Neural progenitor cell (in vitro differentiated cells): ENCODE measurements at places on chromosomes 4 and X. TPM values are rescaled to one million over a fixed set of nuclear protein-coding genes. Genes with fewer than 3 reads are reported as not detected.

MUC7 gene
- total RNA-seq = not detected in 2 replicates

MAGEA9B gene
- total RNA-seq = not detected in 2 replicates

GAGE12J gene
- total RNA-seq = not detected in 2 replicates

FRAS1 gene
- total RNA-seq = 21.1 and 21.3 TPM in 2 replicates

SLIT2 gene
- 1.2 and 3.0 TPM in 2 replicates for total RNA-seq

CT83 gene
- not detected in 2 replicates for total RNA-seq

DNA sequence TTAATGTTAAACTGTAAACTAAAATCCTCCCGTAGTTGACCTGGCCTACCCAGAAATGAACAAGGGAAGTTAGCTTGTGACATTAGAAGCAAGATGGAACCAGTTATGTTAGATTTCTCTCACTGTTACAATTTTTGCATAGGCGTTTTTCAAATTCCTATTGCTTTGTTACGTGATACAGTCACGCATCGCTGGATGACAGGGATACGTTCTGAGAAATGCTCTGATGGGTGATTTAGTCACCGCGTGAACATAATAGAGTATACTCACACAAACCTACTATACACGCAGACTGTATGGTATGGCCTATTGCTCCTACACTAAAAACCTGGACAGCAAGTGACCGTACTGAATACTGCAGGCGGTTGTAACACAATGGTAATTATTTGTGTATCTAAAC is 46.7 kb upstream of the PUDP start:
- DNase-seq = no peak
- no peak overlapping the region for H3K4me3 ChIP-seq
- no peaks in the 10 kb centered on the region for H3K36me3 ChIP-seq
- H3K27me3 ChIP-seq = no peaks in the 10 kb centered on the region
- no peak overlapping the region for H3K27ac ChIP-seq

DNA sequence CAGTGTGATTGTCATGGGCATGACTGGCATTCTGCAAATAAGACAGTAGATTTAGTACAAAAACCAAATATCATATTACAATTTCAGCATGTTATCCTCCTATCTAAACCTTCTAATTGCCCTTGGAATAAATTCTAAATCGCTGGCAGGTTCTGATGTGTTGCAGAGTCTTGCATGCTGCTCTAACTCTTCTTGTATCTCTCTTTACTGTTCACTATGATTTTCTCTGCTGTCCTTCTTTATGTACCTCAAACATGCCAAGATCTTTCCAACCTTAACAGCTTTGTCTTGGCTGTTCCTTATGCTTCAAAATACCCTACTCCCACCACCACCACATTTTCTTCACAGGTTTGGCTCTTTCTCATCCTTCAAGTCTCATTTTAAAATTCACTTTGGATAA is 43.0 kb upstream of the KCNIP4 start:
- H3K27me3 ChIP-seq = no peaks in the 10 kb centered on the region
- no peak overlapping the region for H3K27ac ChIP-seq
- no peak for DNase-seq
- no peaks in the 10 kb centered on the region for H3K36me3 ChIP-seq

GRCh38 chr4:69224891-69225290 is 10.3 kb upstream of the UGT2B11 start:
- H3K27me3 ChIP-seq = no peaks in the 10 kb centered on the region
- no peak overlapping the region for H3K4me3 ChIP-seq
- no peak for DNase-seq
- no peaks in the 10 kb centered on the region for H3K36me3 ChIP-seq
- no peak overlapping the region for H3K27ac ChIP-seq

- H3K4me3 ChIP-seq = no peak overlapping the region
- no peak overlapping the region for H3K27ac ChIP-seq
- H3K27me3 ChIP-seq = no peaks in the 10 kb centered on the region
- no peaks in the 10 kb centered on the region for H3K4me1 ChIP-seq
- DNase-seq = no peak
- no peaks in the 10 kb centered on the region for H3K36me3 ChIP-seq
These were observed 32.4 kb downstream of the EGF start for GRCh38 chr4:109945056-109945455.

DNA sequence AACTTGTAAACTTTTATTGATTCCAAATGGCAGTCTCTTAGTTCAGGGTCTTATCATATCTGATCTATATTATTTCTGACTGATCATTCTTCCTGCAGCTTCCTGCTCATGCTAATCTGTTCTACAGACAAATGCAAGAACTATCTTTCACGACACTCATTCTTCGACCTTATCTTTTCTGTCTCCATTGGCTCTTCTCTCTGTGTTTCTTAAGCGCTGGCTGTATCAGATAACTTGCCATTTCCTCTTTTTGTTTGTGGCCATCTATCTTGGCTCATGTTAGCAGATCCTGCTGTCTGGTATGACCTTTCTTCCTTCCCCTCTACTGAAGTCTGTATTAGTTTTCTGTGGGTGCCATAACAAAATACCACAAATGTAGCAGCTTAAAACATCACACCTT is 230.5 kb upstream of the PUDP start:
- H3K27ac ChIP-seq = no peak overlapping the region
- no peak overlapping the region for H3K4me3 ChIP-seq
- no peaks in the 10 kb centered on the region for H3K27me3 ChIP-seq
- H3K36me3 ChIP-seq = no peaks in the 10 kb centered on the region
- no peaks in the 10 kb centered on the region for H3K4me1 ChIP-seq

DNA sequence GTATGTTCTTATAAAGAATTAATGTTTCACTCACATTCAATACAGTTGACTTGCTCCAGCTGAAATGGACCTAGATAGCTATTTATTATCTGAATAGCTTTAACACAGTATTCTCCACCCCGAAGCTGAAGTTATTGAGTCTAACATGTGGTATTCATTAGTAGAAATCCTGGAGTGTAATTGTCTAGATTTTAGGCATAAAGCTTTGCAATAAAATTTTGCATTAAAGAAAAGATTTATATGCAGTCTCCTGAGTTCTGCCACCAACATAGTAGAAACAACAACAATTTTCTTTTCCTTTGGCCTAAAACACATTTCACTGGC is 90.2 kb upstream of the DCLK2 start:
- H3K36me3 ChIP-seq = no peaks in the 10 kb centered on the region
- DNase-seq = no peak
- H3K27me3 ChIP-seq = no peaks in the 10 kb centered on the region
- H3K27ac ChIP-seq = no peak overlapping the region
- H3K4me3 ChIP-seq = no peak overlapping the region

GRCh38 chrX:19774905-19775304 is 112.5 kb downstream of the SH3KBP1 start:
- no peaks in the 10 kb centered on the region for H3K36me3 ChIP-seq
- no peaks in the 10 kb centered on the region for H3K4me1 ChIP-seq
- no peak overlapping the region for H3K27ac ChIP-seq
- no peaks in the 10 kb centered on the region for H3K27me3 ChIP-seq

GRCh38 chrX:24294619-24295018 is 19.2 kb downstream of the SUPT20HL2 start:
- H3K4me3 ChIP-seq = no peak overlapping the region
- H3K4me1 ChIP-seq = peaks cover 14% of the 10 kb centered on the region
- DNase-seq = peak; percentile 76

DNA sequence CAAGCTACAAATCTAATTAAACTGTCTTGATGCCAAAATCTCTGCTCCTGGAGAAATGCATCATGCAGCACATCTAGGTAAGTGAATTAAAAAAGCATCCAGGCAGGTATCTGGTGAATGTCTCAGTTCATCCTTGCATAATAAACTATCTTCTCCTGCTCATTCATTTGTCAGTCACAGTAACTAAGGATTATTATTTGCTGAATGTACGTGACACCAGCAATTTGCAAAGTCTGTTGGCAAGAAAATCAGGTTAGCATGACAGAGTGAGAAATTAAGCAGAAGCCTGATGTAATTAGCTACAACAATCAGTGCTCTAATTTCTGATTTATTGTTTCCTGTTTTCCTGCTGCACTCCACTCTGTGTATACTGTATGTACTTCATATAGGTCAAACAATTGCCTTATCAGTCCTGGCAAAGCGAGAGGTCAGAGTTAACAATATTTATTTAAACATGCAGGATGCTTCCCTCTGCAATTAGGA is 213.6 kb downstream of the FBXO8 start:
- no peak overlapping the region for H3K27ac ChIP-seq
- H3K4me3 ChIP-seq = no peak overlapping the region

DNA sequence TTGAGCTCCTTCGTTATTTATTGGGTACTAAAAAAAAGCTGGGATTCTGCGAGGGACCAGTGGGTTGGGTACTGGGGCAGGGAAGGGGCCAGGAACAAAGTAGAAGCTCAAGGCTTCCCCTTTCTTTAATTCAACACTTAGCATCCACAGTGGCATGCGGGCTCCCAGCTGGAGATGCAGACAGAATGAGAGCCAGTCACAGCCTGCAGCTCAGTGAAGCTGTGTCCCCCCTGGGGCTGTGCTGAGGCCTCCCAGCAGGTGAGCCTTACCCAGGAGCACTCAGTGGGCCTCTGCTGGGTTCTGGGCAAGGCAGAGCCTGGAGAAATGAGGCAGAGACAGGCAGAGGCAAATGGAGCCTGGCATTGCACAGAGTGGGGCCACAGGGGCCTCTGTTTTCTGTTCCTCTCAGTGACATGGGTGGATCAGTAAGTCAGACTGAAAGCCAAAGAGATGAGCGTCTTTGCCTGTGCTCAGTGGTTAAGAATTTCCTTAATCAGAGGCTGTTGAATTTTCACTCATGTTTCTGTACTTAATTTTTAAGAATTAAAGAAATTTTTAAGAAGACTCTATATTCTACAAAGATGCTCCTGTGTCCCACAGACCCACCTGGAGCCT is 181.4 kb upstream of the RBPJ start:
- no peaks in the 10 kb centered on the region for H3K36me3 ChIP-seq
- no peak overlapping the region for H3K27ac ChIP-seq
- peaks cover 17% of the 10 kb centered on the region for H3K4me1 ChIP-seq

GRCh38 chr4:148770848-148771247 is 328.6 kb upstream of the NR3C2 start:
- peaks cover 3% of the 10 kb centered on the region for H3K4me1 ChIP-seq
- no peaks in the 10 kb centered on the region for H3K27me3 ChIP-seq
- no peak overlapping the region for H3K27ac ChIP-seq
- no peak overlapping the region for H3K4me3 ChIP-seq
- no peaks in the 10 kb centered on the region for H3K36me3 ChIP-seq
- no peak for DNase-seq

- peaks cover 11% of the 10 kb centered on the region for H3K36me3 ChIP-seq
- H3K4me3 ChIP-seq = no peak overlapping the region
- no peaks in the 10 kb centered on the region for H3K4me1 ChIP-seq
- no peak overlapping the region for H3K27ac ChIP-seq
- no peak for DNase-seq
These were observed 28.1 kb downstream of the SLC30A9 start for GRCh38 chr4:42018451-42018850.

DNA sequence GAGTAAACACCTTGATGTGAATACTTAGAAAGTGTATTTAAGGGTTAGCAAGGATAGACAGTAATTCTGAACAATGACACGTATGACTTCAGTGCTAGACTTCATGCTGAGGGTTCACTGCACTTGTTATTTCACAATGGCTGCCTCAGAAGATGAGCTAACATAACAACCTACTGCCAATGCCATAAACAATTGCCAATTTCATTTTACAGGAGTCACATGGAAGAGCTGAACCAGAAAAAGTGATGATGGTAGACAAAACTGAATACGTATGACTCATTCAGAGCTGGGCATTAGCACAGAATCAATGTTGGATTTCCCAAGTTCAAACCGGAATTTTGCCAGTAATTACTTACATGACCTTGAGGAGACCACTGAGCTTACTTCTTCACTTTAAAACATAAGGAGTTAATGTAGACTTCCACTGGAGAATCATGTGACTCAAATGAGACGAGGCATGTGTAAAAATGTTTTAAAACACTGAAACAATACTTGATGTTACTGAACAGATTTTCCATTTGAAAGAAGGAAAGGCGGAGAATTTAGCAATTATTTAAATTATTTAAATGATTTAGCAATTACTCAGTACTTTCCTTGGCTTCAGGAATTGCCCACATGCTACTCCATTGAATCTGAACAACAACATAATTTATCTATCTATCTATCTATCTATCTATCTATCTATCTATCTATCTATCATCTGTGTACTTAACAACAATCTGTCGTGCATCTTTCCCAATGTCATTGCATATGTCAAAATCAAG is 868.5 kb upstream of the SLIT2 start:
- no peaks in the 10 kb centered on the region for H3K36me3 ChIP-seq
- no peak for DNase-seq
- H3K4me1 ChIP-seq = no peaks in the 10 kb centered on the region
- H3K27me3 ChIP-seq = no peaks in the 10 kb centered on the region
- H3K4me3 ChIP-seq = no peak overlapping the region
- H3K27ac ChIP-seq = no peak overlapping the region

GRCh38 chr4:17117746-17118145 is 219.3 kb upstream of the LDB2 start:
- DNase-seq = no peak
- H3K27ac ChIP-seq = no peak overlapping the region
- H3K27me3 ChIP-seq = no peaks in the 10 kb centered on the region
- no peaks in the 10 kb centered on the region for H3K36me3 ChIP-seq

- H3K4me1 ChIP-seq = peaks cover 6% of the 10 kb centered on the region
- H3K27ac ChIP-seq = no peak overlapping the region
- H3K27me3 ChIP-seq = no peaks in the 10 kb centered on the region
- DNase-seq = no peak
These were observed 60.6 kb downstream of the ELOVL6 start for GRCh38 chr4:110137829-110138228.

DNA sequence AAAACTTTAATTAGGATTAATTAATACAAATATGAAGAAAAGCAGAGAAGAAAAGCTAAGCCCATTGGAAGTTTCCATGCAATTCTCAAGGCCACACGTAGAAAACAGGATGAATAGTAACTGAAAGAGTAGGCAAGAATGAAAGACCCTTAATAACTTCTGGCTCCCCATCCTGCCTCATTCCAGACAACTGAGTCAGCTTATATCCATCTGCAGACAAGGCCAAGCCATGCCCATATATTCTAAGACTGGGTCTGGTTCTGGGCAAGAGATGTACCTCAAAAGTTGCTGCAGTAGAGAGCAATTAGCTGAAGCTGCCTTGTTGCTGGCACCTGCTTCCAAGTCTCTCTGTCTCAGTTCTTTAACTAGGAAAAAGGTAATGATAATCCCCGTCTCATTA is 244.1 kb downstream of the GPC3 start:
- no peak overlapping the region for H3K27ac ChIP-seq
- H3K27me3 ChIP-seq = no peaks in the 10 kb centered on the region

DNA sequence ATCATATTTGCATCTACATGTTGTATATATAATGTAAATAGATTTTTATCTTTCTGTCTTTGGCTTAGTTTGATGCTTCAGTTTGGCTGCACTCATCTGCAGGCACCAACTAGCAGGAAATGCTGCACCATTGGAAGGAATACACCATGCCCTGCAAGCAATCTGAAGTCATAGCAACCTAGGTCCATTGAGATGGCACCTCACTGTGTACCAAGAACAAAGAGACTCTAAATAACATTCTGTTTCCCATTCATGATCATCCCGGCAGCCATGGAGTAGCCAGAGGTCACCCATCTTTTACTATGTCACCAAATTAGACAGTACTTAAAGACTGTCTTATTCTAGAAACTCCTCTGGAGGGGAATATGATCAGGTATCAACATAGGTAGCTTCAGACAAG is 40.8 kb upstream of the HS6ST2 start:
- no peaks in the 10 kb centered on the region for H3K4me1 ChIP-seq
- no peak overlapping the region for H3K27ac ChIP-seq
- H3K36me3 ChIP-seq = no peaks in the 10 kb centered on the region
- H3K27me3 ChIP-seq = no peaks in the 10 kb centered on the region
- no peak for DNase-seq
